ENCODE measurements at places on chromosomes 3 and 15. TPM values are rescaled to one million over a fixed set of nuclear protein-coding genes. Genes with fewer than 3 reads are reported as not detected.

Gene GOLGA8T
- not detected for total RNA-seq

Gene SEMA4B
- total RNA-seq, result 15.1 TPM

Gene SSUH2
- 0.67 TPM for total RNA-seq

Gene HGD
- total RNA-seq, result under 0.01 TPM

Gene FBXL22
- total RNA-seq, result not detected

Gene PP2D1
- total RNA-seq, result not detected

Gene ACTRT3
- total RNA-seq, result 3.8 TPM

Gene FEZF2
- total RNA-seq, result not detected

Gene HDDC3
- 12.0 TPM for total RNA-seq

Gene GOLGA6B
- total RNA-seq, result under 0.01 TPM

Gene KNG1
- not detected for total RNA-seq

Gene LCTL
- total RNA-seq, result 1.4 TPM

Gene CAND2
- total RNA-seq, result 2.2 TPM

Gene C2CD4B
- total RNA-seq, result not detected

Gene CLSTN2
- total RNA-seq, result 0.15 TPM

Gene PBRM1
- 284 TPM for total RNA-seq

Gene GATA2
- total RNA-seq, result 0.36 TPM

Gene PLCH1
- 2.1 TPM for total RNA-seq

Gene RTP1
- total RNA-seq, result not detected
